ENCODE measurements at places on chromosomes 4 and X. TPM values are rescaled to one million over a fixed set of nuclear protein-coding genes. Genes with fewer than 3 reads are reported as not detected.
A peak's percentile ranks its signal among the peaks of the same experiment; 100 is the strongest.

GRCh38 chr4:128455480-128455879 lies 167.9 kb upstream of the PGRMC2 start:
- no peak for DNase-seq

- DNase-seq: no peak
These were observed 756 bp downstream of the IGFBP7 start for GRCh38 chr4:57109411-57109846.

RAP2C gene
- total RNA-seq: 12.0 TPM

ATP7A gene
- 10.7 TPM for total RNA-seq

GRCh38 chr4:82789025-82789776 lies 9.4 kb downstream of the SCD5 start:
- peak; percentile 42 for DNase-seq

DNA sequence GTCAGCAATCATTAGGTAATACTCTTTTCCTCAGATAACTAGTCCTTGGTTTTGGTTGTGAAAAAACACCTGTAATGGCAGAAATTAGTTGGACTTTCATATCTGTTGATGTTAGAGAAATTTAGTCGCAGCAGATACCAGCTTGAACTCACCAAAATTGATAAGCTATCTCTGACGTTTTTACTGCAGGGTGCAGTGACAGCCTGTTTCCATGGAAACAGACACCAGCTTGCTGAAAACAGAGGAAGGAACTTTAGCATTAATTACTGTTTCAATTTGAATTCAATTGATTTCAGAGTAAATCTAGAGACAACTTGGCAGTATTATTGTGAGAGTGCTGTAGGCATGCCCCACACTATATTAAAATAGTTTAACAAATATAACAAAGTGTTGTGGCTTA lies 246.5 kb downstream of the PPP1R2C start:
- DNase-seq: no peak

DNA sequence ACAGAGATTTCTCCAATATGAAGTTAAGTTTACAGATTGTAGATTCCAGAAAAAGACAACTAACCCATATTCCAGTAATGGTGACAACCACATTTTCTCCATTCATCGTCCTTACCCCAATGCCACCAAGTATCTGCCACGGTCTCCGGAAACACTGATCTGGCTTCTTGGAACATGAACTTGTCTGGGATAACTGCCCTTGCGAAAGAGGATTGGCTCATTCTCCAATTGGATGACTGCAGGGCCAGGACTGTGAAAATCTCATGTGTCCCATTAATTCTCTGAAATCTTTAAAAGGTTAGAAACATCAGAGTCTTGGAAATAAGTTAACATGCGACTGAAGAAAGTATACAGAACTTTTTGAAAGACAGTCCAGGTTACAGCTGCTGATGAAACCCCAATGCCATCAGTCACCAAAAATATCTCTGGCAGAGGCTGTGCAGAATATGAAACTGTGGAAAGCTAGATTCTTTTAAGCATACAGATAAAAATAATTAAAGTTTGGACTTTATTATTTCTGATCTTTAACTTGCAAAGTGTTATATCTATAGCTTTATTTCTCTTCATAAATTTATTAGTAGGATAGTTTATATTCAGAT lies 496.9 kb downstream of the PPARGC1A start:
- DNase-seq: no peak

DNA sequence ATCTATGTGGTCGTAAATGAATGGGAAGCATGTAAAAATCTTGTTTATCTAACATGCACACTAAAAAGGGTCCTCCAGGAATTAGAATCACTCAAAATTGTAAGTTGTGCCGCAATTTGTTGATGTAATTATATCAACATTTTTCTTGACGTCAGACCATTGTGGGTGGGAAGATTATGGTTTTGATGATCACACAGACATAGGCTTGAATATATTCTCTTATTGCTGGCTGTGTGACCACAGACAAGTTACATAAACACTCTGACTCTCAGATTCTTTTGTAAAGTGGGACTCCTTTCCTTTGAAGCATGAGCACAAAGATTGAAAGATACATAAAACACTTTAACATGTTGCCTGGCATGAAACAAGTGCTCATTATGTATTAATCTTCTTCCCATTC lies 51.5 kb downstream of the IL1RAPL1 start:
- no peak for DNase-seq

- DNase-seq: no peak
These were observed 69.1 kb downstream of the PCDH7 start for GRCh38 chr4:30789219-30789671.

GRCh38 chrX:53481093-53481492 lies 46.9 kb upstream of the HSD17B10 start:
- no peak for DNase-seq

- DNase-seq: no peak
These were observed 6.0 kb downstream of the PDLIM5 start for GRCh38 chr4:94457692-94458106.

SPIN2A gene
- 0.58 TPM for total RNA-seq

GRCh38 chr4:46389301-46389775 lies 590 bp downstream of the GABRA2 start:
- no peak for DNase-seq

PABPC1L2B gene
- not detected for total RNA-seq

DNA sequence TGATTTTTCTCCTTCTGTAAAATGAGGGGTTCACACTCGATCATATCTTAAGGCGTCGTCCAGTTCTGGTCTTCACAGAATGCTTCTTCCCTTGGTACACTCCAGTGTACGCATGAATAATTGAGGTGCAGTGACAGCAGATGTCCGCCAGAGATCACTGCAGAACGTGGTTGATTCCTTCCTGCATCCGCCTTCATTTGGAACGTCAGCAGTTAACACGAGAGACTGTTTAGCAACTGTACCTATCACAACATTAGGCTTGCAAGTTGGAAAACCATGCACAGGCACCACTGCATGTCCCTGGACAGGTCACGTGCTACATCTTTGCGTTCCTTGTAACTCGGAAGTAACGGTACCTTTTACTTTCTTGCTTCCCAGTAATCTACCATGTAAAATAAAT lies 66.0 kb upstream of the GEMIN8 start:
- DNase-seq: no peak

- DNase-seq: no peak
These were observed 131.0 kb upstream of the CXXC4 start for GRCh38 chr4:104625706-104626105.

SSX3 gene
- total RNA-seq: not detected

IBSP gene
- not detected for total RNA-seq

- no peak for DNase-seq
These were observed 514.1 kb upstream of the INTU start for GRCh38 chr4:127118681-127119080.

DNA sequence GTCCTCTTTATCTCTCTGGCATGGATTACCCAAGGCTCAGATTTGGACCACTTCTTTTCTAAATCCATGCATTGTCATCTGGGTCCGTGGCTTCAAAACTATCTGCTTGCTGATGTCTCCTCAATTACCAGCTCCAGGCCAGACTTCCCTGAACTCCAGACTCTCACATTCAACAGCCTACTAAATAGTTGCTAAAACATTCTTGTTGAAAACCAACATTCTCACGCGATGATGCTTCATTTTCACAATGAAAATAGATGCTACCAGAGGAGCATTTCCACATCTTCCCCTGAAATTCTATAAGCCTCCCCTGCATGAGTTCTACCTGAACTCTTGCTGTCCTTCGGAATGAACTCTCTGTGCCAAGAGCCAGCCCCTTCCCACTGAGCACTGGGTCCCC lies 5.2 kb upstream of the TLR6 start:
- no peak for DNase-seq

DNA sequence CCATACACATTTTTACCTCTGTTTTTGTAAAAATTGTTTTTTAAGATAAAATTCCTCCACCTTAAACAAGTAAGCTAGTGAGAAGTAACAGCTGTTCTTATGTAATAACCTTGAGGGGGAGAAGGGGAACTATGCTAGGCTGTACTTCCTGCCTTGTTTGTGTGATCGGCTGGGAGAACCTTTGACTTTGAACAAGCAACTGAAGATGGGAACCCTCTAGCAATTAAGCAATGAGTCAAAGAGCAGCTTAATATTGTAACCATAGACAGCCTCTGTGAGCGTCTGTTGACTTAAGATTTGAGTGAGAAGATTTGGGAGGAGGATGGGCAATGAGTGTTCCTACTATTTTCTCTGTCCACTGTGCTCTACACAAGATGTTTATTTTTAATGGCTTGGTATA lies 135.1 kb downstream of the SCLT1 start:
- no peak for DNase-seq

ZNF674 gene
- 2.6 TPM for total RNA-seq

GRCh38 chrX:2902841-2903240 lies 26.3 kb downstream of the ARSD start:
- no peak for DNase-seq

DNA sequence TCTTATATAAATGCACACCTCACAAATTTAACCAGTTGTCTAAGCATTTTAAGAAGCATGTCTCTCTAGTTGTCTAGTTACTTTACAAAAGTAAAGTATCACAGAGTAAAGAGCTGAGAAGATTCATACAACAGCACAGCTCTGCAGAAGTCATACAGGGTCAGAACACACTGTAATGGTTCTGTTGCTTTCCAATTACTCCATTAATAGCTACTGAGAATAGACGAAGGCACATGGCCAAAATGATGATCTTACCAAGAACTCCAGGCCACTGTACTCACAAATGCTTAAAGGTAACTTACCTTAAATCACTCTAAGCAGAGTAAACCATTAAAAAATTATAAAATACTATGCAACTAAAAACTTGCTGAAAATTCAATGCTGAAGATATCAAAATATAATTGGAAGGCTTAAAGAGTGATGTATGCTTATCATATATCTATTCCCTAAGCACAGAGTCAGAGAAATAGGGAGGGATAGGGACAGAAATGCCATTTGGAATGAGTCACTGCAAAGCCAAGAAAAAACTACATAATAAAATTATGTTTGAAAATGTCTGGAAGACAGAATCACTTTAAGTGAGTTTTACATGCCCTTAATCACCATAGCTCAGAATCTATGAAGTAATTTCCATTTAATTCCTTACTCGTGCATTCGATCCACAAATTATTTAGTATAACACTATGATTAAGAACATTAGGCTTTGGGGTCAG lies 71.0 kb downstream of the DDX60L start:
- DNase-seq: no peak

GRCh38 chr4:161280929-161281328 lies 882.9 kb downstream of the FSTL5 start:
- DNase-seq: no peak

- no peak for DNase-seq
These were observed 43.4 kb downstream of the NRK start for GRCh38 chrX:105865709-105866108.

SCRG1 gene
- total RNA-seq: 2.5 TPM

ADH6 gene
- not detected for total RNA-seq

- DNase-seq: no peak
These were observed 2.2 kb downstream of the MID2 start for GRCh38 chrX:107827852-107828251.

DNA sequence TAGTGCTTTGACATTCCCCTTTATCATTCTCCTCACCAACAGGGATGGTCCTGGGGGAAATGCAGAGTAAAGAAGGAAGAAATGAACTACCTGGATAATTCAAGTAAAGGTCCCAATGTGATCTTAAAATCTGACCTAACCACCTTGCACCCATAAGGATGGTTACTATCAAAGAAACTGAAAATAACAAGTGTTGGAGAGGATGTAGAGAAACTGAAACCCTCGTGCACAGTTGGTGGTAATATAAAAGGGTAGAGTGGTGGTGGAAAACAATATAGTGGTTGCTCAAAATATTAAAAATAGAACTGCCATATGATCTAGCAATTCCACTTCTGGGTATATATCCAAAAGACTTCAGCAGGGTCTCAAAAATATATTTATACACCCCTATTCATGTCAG lies 298.6 kb upstream of the PPARGC1A start:
- DNase-seq: no peak
